HepG2 (cell line): ENCODE measurements at places on chromosomes 3 and 15.

- DNase-seq: no peak
Measured at GRCh38 chr3:117572786-117573185, 863.2 kb downstream of the TUSC7 start.

DNA sequence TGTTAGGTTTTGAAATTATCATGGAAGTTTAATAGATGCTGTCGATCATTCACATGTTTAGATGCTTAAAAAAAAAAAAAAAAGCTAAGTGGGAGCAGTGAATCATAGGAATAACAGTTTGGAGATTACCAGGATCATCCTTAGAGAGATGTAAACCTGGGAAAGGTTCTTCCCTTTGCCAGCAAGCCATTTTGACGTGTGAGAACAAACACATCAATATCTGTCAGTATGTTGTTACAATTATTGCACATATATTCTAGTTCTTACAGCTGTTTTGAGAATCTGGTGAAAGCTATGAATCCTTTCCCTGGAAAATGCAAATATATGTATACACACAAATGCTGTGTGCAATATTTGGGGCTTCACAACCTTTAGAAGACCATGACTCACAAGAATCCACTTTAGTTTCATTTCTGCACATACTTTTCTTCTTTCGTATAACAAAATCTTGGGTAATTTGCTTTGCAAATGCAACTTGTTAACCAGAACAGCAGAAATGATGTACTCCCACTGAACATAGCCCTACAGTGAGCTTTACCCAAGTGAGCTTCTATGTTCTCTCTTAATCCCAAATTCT is 12.0 kb downstream of the NFKBIZ start:
- DNase-seq: no peak

DNA sequence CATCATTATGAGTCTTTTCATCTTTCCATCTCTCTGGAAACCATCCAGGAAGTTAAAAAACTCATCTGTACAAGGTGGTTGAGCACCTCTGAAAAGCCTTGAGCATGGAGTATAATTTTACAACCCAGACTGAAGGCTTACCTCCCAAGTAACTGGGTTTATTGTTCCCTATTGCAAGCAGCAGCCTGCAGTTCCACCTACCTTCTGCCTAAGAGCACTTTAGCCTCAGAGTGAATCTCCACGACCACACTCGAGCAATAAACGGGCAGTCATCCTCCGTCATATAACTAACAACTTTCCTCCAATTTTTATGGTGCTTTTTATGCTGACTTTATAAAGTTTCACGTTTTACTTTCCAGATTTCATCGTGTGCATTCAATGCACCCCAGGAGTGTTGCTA is 32.8 kb downstream of the OSBPL10 start:
- DNase-seq: no peak

- DNase-seq: no peak
Measured at GRCh38 chr15:31483053-31483985, 156.7 kb downstream of the KLF13 start.

DNA sequence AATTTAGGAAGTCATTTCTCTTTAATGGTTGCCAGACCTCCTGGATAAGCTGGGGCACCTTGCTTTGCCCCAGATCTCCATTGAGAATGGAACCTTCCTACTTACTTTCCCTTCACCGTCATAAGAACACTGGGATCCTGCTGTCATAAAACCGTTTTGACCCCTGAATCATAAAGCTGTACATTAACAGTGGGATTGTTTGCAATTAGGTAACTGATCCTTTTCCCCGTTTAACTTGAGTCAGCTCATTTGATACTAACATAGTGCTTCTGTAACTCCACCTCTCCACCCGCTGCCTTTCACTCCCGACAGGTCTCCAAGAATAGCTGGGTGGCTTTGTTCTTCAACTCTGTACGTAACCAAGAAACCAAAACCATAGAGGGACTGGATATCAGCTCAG is 308.2 kb upstream of the WNT5A start:
- no peak for DNase-seq

- DNase-seq: no peak
Measured at GRCh38 chr15:72887376-72887775, 103.8 kb upstream of the ADPGK start.
